Osteocyte (in vitro differentiated cells): ENCODE measurements at places on chromosomes 12 and 14. TPM values are rescaled to one million over a fixed set of nuclear protein-coding genes. Genes with fewer than 3 reads are reported as not detected.
A peak's percentile ranks its signal among the peaks of the same experiment; 100 is the strongest.

CMTM5 gene
- not detected in 2 replicates for total RNA-seq

CKB gene
- 25.4 and 31.4 TPM in 2 replicates for total RNA-seq

POTEG gene
- total RNA-seq: not detected in 2 replicates

GRCh38 chr14:92004062-92004461, 35.8 kb downstream of the TRIP11 start:
- DNase-seq: no peak

DNA sequence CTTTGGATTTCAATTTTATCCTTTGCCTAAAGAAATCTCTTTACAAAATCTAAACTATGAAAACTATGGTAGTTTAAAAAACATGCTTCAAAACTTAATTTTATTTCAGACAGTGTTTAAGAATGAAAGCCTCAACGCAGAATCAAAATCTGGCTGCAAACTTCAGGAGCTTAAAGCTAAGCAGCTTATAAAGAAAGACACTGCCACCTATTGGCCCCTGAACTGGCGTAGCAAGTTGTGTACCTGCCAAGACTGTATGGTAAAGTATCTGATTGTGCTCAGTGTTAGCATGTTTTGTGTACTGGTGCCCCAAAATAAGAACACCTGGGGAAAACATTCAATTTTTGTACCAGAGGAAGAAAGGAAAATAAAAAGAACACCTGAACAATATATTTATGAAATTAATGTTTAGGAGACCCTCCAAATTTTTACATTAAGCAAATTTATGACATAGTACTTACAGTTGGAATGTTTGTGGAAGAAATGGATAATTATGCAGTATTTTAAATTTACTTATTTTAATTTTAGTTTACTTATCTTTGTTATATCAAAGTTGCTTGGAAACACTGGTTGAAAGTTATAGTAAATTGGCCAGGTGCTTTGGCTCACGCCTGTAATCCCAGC, 12.2 kb downstream of the UBR7 start:
- DNase-seq: peak; percentile 27

DNA sequence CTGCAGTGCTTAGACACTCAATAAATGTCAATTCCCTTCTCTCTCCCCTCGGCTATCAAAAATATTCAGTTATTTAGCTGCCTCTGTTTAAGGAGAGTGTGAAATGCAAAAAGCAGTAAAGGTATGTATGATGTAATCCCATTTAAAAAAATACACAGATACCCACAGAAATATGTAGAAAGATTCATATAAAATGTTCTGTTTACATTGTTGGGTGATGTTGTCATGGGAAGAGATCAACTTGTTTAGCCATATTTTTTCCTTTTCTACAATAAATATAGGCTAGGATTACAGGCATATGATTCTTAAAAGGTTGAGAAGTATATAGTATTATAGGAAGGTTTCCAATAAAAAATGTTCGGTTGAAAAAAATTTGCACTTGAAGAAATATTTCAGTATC, 7.8 kb downstream of the PPP2R3C start:
- no peak for DNase-seq

DNA sequence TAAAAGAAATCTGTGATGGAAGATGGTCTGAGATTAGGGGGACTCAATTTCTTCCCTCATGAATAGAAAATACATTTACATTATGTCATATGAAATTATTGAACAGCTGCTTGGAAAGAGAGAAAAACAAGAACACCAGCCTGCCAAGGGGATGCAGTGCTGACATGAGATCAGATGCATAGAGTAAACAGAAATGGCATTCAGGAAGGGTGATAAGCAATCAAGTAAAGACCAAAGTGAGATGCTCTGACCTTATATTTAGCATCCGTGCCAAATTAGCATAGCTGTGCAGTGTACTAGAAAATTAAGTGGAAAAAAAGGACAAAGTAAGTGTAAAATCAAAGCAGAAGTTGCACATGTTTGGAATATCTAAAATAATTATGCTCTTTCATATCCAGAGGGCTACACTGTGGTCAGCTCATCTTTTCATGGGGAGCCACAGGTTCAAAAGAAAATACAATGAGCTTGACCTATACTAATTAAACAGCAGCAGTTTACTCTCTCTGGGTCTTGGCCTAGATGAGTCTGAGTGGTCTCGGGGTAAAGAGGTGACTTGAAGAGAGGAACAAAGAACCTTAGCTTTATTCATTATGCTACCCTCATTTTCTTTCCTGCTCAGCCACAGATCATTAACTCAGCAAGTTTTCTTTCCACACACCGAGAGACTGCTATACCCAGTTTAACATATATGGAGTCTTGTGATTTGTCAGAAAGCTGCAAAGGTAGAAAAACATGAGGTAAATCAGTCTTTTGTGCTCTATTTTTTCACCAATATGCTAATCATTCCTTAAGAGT, 359.4 kb upstream of the FOXG1 start:
- DNase-seq: no peak

DNA sequence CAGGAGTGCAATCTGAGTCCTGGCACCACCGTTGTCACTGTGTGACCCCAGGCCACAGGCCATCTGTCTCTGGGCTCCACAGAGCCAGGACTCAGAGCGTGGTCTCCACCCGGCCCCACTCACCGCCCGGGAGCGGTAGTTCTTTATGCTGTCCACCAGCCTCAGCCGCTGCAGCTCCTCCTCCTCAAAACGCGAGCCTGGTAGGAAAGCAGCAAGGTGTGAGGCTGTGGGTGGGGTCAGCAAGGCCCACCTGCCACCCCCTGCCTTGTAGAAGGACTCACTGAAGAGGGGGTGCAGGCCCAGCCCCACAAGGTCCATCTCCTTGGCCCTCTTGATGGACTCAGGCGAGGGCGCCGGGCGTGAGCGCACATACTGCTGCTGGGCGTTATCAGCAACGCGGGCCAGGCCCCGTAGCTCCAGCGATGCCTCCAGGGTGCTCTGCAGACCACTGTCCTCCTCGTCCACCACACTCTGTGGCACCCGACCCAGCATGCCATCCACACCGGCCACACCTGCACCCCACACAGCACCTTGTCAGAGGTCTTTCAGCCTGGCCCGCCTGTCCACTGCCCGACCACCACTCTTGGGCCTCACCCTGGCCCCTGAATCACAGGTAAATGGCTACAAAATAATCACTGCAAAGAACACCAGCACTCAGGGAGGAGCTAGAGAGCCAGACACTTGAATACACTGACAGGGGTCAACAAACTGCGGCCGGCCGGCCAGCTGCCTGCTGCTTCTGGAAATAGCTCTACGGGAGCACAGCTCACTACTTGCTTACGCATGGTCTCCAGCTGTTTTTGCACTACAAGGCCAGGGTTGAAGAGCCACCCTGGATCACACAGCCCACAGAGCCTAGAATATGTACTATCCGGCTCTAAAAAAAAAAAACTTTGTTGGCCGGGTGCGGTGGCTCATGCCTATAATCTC, 16.3 kb downstream of the CFAP73 start:
- DNase-seq: no peak

- no peak for DNase-seq
Observed at GRCh38 chr12:31444736-31445135, 118.8 kb upstream of the SINHCAF start.

DNA sequence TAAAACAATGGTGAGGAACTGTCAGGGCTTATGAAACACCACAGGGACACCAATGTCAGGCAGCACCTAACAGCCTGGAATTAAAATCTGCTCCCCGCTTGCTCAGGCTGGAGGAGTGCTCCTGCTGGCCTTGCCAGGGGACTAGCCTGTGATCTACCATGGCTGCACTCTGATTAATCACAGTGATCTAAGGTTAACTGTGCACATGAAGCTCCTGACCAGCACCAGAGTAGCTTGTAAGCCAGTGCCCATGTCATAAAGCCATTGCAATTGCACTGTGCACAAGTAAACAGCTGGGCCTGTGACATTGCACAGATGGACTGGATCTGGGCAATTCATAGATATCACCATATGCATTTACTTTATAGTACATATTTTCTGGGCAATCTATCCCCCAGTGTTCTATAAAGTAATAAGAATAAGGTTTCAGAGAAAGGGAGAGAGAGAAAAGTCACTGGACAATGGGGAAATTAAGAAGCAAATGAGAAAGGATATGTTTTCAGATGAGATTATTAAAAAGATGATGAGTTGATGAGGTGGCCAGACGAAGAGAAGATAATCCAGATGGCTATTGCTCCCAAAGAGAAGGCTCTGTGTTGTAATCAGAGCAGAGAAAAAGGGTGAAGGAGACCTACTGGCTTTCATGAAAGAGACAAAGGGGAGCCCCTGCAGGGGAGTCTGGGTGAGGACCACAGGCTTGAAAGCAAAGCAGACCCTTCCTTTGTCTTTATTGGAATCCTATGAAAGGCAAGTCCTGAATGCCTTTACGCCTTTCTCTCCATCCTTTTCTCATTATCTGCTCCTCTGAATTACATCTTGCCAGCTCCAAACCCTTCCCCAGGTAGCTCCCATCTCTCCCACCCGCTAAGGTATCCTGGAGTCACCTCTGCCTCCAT, 145.8 kb downstream of the SLC38A6 start:
- no peak for DNase-seq
